ENCODE measurements at places on chromosomes 2 and 18.

GRCh38 chr18:36536426-36536825, 238.9 kb downstream of the FHOD3 start:
- no peak for DNase-seq

DNA sequence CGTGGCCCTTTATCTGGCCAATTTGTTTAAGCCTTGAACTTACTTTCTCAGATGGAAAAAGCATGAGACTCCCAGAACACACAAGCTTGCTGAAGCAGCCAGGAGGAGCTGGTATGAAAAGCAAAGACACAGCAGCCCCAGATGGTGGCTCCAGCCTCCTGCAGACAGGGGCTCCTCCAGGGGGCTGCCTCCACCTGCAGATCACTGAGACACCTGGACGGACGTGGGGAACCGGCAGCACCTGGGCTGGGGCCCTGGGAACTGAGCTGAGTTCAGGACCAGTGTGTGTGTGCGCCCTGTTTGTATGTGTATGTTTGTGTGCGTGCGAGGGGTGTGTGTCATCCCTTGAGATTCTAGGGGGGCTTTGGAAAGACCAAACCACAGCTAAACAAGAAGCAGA, 8.6 kb downstream of the CYS1 start:
- DNase-seq = no peak

DNA sequence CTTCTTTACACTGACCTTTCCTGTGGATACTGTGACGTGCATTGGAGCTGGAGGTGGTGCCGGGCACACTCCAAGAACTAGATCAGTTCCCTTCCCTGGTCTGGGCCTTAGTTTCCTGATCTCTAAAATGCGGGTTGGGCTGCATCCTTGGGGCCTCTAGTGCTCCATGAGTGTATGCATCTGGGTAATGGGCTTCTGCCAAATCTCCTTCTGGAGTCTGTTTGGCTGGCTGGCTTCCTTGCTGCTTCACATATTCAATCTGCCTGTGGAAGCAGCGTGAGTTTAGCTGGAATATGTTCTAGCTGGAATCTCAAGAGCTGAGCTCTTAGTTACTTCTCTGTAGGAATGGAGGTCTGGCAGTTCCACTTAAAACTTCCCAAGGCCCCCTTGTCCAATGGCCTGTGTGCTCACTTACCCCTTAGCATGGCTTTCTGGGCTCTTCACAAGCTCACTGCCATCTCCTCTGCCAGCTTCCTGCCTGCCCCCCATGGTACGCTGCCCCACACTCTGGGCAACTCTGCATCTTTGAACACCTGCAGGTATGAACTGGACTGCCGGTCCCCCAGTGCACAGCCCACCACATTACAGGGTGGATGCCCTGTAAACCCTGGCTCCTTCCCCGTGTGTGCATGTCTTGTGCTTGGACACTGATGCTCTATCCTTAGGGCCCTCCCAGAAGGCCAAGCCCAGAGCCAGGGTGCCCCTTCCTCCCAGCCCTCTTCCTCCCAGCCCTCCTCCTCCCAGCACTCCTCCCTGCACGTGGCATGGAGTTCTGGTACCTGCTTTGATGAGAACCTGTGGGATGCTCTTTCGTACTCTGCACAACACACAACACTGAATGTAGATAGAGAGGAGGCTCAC, 103.6 kb upstream of the SMAD2 start:
- DNase-seq = peak; percentile 91

DNA sequence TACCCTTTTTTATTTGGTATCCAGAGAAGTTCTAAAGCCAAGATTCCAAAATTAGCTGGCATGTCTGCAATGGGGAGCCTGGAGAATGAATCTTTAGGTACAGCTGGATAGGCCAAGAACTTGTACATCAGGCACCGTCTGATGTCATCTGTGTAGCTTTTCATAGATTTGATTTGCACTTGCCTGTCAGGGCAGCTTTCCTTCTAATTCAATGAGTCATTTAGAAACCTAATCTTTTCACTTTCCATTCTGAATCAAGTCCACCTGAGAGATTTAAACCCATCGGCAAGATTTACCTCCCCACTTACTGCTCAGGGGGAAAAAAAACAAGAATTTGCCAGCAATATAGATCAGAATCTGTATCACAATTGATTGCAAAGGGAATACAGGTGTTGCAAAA, 60.9 kb upstream of the ACAA2 start:
- DNase-seq = no peak

DNA sequence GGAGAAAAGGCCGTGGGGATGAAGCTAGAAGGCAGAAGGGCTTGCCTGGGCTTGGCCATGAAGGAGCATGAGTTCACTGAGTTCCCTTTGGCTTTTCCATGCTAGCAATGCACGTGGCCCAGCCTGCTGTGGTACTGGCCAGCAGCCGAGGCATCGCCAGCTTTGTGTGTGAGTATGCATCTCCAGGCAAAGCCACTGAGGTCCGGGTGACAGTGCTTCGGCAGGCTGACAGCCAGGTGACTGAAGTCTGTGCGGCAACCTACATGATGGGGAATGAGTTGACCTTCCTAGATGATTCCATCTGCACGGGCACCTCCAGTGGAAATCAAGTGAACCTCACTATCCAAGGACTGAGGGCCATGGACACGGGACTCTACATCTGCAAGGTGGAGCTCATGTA, 2.9 kb downstream of the CTLA4 start:
- DNase-seq = no peak

DNA sequence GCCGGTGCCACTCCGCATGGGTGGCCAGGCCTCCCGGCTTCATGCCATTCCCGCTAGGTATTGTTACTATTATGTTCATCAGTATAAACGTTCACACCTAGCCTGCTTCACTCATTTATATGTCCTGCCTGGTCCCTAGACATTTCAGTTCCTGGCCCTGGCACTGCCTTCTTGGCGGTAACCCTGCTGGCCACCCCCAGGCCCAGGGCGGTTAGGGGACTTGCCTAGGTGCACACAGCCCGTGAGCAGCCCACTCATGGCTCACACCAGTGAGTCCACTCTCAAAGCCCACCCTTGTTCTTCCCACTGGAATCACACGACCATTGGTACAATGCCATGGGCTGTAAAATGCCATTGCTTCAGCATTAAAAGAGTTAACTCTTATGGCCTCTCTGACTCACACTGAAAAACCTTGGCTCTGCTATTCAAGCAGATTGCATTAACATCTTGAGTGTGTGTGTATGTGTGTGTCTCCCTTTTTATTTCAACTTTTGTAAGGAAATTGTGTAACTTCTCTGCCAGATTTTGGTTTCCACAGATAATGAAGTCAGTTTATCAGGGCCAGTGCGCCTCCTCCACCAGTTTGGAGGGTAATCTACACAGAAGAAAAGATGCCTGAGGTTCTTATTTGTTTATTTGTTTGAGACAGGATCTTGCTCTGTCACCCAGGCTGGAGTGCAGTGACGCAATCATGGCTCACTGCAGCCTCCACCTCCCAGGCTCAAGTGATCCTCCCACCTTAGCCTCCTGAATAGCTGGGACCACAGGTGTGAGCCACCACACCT, 74.2 kb downstream of the RAB31 start:
- peak; percentile 69 for DNase-seq

- peak; percentile 44 for DNase-seq
Observed at GRCh38 chr2:40352041-40352702, 99.7 kb downstream of the SLC8A1 start.

- DNase-seq = no peak
Observed at GRCh38 chr18:73947180-73947921, 200.3 kb downstream of the FBXO15 start.

DNA sequence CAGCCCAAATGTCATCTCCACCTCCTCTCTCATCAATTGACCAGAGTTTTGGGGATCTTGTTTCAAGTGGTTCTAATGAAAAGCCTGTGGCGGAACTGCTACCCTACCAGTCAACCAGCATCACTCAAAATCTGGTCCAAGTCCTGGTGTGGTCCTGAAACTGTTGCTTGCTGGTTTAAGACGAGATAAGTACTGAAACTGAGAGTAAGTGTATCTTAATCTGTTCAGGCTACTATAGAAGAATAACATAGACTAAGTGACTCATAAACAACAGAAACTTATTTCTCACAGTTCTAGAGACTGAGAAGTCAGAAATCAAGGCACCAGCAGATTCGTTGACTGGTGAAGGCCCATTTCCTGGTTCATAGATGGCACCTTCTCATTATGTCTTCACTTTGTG, 879 bp upstream of the GALNT5 start:
- no peak for DNase-seq

GRCh38 chr2:208172125-208172524, 8.7 kb upstream of the CRYGA start:
- peak; percentile 58 for DNase-seq

GRCh38 chr2:10346929-10347561, 44.3 kb downstream of the HPCAL1 start:
- DNase-seq = no peak

DNA sequence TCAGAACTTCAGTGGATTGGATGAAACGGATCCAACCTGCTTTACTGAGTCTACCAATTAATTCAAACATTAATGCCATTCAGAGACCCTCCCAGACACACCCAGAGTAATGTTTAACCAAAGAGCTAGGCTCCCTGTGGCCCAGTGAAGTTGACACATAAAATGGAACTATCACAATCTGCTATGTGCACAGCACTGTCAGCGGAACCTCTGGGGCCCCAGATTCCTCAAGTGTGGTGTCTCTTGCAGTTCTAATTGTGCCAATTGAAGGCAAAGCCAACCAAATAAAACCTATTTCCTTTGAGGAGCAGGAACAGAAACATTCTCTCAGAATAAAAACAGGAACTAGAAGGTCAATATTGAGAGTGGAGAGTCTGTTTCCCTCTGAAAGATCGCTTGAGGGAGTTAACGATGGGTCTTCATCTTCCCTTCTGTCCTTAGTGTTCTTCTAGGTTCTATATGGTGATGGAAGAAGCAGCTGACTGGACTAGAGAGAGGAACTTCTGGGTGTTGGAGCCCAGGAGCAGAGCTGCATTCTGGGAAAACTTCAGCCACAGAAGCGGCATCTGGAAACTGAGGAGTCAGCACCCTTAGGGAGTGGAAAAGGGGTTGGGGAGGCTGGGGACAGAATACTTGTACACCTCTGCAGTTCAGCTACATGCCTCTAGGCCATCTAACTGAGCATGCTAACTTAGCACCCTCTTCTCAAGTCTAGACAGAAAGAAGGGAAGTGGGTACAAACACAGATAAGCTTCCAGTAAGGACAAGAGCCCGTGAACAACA, 174.4 kb upstream of the FBXO11 start:
- peak; percentile 62 for DNase-seq

- DNase-seq = no peak
Observed at GRCh38 chr2:43328133-43328532, 101.7 kb upstream of the ZFP36L2 start.

- DNase-seq = no peak
Observed at GRCh38 chr18:59395226-59396175, 36.4 kb upstream of the LMAN1 start.
